Putamen (tissue), 1 donor: ENCODE measurements at places on chromosomes 12 and 14.
A peak's percentile ranks its signal among the peaks of the same experiment; 100 is the strongest.

DNA sequence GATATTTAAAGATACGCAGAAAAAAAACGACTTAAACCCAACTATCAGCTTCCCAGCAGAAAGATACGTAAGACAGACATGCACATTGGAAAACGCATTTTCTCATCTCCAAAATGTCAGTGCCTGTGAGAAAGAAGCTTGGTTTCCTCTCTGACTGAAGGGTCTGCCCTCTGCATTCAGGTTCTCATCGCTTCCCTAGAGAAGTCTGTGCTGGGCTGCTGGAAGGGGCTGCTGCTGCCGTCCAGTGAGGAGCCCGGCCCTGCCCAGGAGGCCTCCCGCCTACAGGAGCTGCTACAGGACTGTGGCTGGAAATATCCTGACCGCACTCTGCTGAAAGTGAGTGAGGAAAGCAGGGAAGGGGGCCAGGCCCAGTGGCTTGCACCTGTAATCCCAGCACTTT is 4.7 kb upstream of the PFDN5 start:
- DNase-seq: no peak

- DNase-seq: no peak
Observed at GRCh38 chr12:112178796-112179195, 53.4 kb downstream of the TRAFD1 start.

- no peak for DNase-seq
Observed at GRCh38 chr12:95143621-95144205, 70.3 kb upstream of the NR2C1 start.

- DNase-seq: peak; percentile 98
Observed at GRCh38 chr12:124745891-124746570, 117.6 kb downstream of the SCARB1 start.

GRCh38 chr14:54219261-54220070 is 177.3 kb upstream of the CDKN3 start:
- no peak for DNase-seq

GRCh38 chr12:116066381-116067230 is 210.9 kb downstream of the MED13L start:
- no peak for DNase-seq

GRCh38 chr14:74973003-74973653 is 17.7 kb upstream of the PGF start:
- DNase-seq: no peak

DNA sequence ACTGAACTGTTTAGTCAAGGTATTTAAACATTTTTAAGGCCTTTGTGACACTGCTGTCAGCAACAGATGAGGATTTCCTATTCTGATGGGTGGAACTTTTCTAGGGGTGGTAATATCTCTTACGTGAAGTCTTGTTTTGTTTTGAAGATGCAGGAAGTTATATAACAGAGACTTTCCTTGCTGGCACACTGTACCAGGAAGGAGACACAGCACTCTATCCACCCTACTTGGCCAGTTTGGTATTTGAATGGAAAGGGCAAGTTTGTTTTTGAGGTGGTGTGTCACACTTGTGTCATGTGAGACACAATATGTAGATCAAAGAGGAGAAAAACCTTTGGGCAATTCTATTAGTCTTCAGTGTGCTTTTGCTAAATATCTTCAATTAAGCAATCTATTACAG is 51.6 kb upstream of the SRP54 start:
- no peak for DNase-seq

GRCh38 chr12:121787063-121788025 is 6.1 kb downstream of the RHOF start:
- no peak for DNase-seq

- DNase-seq: no peak
Observed at GRCh38 chr12:53997204-53998109, 2.5 kb upstream of the HOXC9 start.

- DNase-seq: no peak
Observed at GRCh38 chr12:106720696-106721095, 53.8 kb upstream of the RIC8B start.

DNA sequence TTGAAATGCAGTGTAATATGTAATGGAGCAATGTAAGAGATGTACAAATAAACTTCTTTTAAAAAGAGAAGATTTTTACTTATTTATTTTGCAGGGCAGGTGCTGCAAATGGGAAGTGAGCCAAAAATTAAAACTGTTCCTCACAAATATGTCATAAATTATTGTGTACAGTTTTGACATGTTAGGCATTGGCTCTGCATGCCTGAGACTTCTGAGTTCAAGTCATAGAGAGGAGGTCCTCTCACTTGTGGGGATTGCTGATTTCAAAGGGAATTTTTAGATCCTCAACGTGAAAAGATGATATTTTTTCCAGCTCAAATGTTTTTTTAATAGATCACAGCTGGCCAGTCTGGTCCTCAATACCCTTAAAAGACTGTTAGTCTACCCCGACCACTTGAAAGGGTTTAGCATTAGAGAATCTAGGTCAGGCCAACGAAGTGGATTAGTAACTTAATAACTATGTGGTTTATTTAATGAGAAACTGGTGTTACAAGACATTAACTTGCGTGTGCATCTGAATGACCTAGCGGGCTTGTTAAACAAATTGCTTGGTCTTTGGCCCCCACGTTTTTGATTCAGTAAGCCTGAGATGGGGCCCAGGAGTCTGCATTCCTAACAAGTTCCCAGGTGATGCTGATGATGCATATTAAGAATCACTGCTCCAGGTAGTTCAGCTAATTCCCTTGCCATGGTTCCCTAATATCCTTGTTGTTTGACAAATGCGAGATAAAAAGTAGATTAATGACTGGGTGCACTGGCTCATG is 30.9 kb upstream of the WDR89 start:
- no peak for DNase-seq

DNA sequence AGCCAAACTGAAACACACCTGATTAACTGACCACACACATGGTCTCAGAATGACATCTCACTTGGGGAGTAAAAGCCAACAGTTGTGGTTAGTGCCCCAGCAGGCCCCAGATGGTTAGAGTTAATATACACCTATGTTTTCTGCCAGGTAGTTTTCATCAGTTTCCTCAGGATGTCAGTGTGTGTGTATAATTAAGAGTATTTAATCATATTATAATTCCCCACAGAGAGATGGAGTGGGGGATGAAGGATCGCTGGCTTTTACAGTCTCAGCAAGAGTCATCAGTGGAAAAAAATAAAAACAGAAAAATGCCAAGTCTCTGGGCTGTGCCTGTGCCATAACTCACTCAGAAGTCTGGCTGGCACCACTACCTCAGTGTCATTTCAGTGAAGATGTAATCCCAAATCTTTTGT is 412.5 kb downstream of the ZFP36L1 start:
- DNase-seq: no peak

DNA sequence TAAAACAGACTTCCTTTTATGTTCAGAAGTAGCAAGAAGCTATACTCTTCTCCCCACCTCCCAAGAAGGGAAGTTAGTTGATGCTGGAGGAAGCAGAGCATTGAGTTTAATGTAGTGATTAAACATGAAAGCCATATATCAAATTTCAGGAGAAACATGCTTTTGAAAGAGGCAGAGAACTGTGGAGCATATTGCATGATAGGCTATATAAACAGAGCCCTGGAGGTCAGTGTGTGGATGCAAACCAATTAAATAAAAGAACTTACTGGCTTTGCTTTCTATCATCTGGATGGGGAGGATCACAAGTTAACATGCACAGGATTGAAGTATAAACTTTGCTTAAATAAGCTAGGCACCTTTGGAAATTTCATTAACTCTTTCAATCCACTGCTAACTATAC is 94.1 kb downstream of the MSRB3 start:
- no peak for DNase-seq

GRCh38 chr14:38065106-38065762 is 142.5 kb upstream of the SSTR1 start:
- DNase-seq: no peak

DNA sequence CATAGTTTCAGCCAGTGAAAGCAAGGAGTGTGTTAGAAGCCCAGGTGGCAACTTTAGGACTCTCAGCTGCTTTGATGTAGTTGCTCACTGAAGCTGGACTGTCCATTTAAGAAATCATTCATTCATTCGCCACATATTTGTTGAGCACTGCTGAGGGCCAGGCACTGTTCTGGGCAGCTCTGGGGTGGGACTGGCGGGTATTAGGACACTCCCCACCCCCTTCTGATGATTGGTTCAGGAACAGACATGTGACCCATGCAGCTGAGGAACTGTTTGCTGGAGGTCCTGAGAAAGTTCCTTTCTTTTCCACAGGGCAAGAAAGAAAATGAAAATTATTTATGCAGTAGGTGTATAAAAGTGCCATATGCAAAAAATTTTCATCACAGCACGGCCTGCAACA is 70.3 kb upstream of the CHST11 start:
- DNase-seq: no peak

GRCh38 chr12:107442326-107442987 is 243.1 kb upstream of the PWP1 start:
- DNase-seq: no peak

- no peak for DNase-seq
Observed at GRCh38 chr14:99321955-99322730, 50.1 kb upstream of the BCL11B start.

DNA sequence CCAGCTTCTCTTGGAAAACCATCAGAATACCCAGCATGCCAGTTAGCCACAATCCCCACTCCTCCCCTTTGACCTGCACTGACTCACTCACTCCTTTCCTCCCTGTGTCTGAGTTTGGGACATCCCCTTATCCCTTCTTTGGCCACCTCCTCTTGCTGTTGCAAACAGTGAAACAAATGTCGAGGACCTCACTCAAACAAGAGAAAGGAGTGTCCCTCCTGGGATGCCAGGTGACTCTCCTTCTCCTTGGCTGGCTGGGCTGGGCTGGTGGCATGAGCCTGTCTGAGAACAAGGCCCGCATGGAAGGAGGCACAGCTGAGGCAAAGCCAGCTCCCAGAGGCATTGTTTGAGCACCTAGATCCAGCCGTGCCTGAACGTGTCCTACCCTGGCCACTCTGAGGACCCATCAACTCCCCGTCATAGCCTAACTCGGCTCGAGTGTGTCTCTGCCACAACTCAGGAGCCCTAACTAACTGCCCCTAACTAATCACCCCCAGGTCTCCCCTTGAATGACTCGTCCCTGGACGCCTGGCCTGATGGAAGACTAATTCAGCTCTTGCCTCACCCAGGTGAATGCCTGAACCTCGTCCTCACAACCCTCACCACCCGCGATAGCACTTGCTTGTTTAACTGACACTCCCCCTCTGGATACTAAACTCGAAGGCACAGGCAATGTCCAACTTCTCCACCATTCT is 43.0 kb downstream of the NCOR2 start:
- DNase-seq: no peak

- DNase-seq: no peak
Observed at GRCh38 chr12:58443273-58443980, 476.9 kb downstream of the LRIG3 start.

- DNase-seq: no peak
Observed at GRCh38 chr12:87870061-87870460, 159.1 kb downstream of the C12orf50 start.

GRCh38 chr12:992647-993046 is 1.6 kb downstream of the ERC1 start:
- no peak for DNase-seq

DNA sequence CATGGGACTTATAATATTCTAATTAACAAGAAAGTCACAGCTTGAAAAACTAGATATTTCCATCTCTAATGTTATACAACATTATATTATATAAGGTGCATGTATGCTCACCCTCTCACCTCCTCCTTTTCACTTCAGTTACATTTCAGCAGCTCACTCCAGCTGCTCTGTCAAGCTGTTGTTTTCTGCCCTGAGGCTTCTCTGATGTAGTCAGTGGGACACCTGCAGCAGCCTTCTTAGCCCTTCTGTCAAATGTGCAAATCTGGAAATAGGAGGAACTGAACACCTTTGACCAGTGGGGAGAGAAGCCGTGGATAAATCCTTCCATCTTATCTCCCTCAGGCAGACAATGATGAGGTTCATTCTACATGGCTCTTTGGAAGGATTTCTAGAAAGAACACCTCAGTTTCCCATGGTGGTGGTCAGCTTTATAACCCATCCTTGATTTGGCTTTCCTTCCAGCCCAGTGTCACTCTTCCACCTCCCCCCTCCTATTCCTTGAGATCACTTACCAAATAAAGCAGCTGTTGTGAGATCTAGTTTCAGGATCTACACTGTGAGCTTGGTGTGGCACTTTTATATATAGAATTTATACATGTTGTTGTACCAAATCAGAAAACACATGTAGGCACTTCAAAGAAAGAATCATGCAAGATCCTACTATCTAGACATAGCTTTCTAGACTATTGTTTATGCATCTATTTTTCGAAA is 79.6 kb upstream of the STK38L start:
- no peak for DNase-seq

DNA sequence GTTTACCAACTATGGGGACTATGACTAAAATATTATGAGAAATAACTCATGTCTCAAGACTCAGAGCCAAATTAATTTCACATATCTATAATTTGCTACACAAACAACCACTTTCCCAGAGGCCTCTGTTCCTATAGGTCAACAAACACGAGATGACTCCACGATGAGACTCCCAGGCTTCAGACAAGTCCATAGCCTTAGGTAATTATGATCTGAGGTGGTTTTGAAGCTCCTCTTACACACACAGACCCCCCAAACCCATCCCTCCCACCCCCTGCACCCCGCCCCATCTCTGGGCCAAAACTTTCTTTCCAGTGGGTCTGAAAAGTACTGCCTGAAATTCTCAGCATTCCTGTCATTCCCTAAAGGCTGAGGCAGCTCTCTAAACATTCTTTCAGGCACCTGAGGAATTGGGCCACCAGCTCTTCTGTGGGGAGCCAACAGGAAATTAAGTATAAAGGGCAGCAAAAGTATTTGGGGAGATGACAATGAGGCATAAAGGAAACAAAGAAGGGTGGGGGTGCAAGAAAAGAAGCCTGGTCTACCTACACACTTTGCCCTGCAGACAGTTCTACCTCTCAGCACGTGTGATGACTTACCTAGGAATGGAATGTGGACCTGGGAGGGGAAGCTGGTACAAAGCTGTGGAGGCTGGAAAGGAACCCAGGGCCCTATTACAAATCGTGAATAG is 143.6 kb downstream of the PAWR start:
- no peak for DNase-seq

DNA sequence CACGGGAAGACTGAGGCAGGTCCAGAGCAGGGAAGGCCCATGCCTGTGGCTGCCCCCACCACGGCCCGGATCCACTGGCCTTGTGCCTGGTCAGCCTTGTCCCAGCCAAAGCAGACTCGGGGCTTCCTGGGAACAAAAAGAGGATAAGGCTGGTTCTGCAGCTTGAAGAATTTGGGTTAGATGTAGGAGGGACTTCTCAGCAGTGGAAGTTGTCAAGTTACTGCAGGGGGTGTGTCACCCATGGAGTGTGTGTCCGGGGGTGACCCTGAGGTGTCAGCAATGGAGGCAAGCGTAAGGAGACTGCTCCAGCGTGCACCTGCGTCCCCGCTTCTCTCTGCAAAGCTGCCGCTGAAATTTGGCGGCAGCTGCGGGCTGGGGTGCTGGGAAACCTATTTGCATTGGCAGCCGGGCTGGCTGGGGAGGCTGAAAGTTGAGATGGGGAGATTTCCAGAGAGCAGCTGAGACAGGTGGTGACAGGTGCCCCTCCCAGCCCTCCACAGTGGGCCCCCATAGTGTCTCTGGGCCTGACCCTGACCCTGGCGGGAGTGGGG is 12.5 kb upstream of the TNFAIP2 start:
- DNase-seq: no peak

GRCh38 chr12:94677778-94678177 is 27.4 kb upstream of the TMCC3 start:
- no peak for DNase-seq
